ENCODE measurements at places on chromosomes 5 and 9. TPM values are rescaled to one million over a fixed set of nuclear protein-coding genes. Genes with fewer than 3 reads are reported as not detected.

The SLC45A2 gene
- not detected for total RNA-seq

The MYORG gene
- total RNA-seq: 4.0 TPM

The DOK3 gene
- 0.85 TPM for total RNA-seq

The TEK gene
- under 0.01 TPM for total RNA-seq

The TENT4A gene
- total RNA-seq: 6.3 TPM

The FAM221B gene
- not detected for total RNA-seq

The GRXCR2 gene
- total RNA-seq: not detected

The GMCL2 gene
- total RNA-seq: not detected

The NIPAL4 gene
- 6.0 TPM for total RNA-seq

The HAVCR1 gene
- not detected for total RNA-seq

The SLC9A3 gene
- 2.6 TPM for total RNA-seq

The SH3RF2 gene
- 10.9 TPM for total RNA-seq

The TPPP gene
- 0.48 TPM for total RNA-seq

The SLC23A1 gene
- 0.24 TPM for total RNA-seq

The CCDC192 gene
- total RNA-seq: not detected

The WDR70 gene
- 18.1 TPM for total RNA-seq

The LCP2 gene
- total RNA-seq: not detected

The BASP1 gene
- total RNA-seq: 116 TPM

The SLCO6A1 gene
- not detected for total RNA-seq

The SPARC gene
- 54.2 TPM for total RNA-seq

The PCDHA11 gene
- 0.48 TPM for total RNA-seq

The LHX3 gene
- total RNA-seq: not detected

The PAEP gene
- not detected for total RNA-seq

The HMMR gene
- total RNA-seq: 3.6 TPM
